Neuronal stem cell (in vitro differentiated cells): ENCODE measurements at places on chromosomes 1 and 21.

DNA sequence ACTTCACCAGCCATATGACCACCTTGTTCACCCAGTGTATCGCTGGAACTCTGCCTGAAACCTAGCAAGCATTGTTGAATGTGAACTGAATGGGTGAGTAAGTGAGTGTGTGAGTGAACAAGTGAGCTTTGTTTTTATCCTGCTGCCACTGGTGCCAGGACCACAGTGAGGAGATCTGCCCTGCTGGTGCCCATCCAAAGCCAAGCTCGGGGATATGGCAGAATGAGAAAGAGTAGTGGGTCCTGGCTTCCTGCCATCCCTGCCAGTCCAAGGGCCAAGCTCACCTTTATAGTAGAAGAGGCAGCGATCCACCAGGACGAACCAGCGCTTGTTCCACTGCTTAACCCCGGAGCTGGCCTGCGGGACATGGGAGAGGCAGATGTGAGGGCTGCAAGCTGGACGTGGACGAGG is 53.4 kb upstream of the GOLT1A start:
- no peak for DNase-seq

DNA sequence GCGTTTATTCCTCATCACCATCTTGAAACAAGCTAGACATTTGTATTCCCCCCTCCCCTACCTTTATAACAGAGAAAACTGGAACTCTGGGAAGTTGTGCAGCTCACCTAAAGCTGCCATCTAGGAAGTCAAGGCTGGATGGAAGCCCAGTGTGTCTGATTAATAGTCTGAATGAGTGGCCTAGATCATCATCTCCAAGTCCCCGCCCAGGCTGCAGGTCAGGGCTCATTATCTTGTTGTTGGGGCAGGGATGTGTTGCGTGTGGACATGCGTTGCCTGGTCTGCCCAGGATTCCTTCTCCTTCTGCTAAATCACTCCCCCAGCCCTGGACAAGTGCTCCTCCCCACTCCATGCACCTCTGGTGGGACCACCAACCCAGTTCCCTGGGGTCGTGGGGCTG is 14.7 kb upstream of the KAZN start:
- DNase-seq: no peak

DNA sequence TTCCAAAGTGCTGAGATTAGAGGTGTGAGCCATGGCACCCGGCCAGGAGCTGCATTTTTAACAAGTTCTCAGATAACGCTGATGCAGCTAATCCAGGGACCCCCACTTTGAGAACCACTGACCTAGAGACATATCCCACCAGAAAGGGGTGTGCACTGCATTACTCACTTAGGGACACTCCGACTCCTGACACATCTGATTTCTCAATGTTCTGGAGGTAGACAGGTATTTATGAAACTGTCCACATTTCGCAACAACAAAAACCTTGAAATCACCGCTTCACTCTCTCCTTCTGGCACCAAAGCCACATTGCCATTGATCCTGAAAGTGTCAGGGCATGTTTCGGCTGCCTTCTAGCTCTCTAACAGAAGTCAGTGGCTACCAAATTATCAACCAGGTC is 23.2 kb upstream of the CAMTA1 start:
- DNase-seq: no peak

DNA sequence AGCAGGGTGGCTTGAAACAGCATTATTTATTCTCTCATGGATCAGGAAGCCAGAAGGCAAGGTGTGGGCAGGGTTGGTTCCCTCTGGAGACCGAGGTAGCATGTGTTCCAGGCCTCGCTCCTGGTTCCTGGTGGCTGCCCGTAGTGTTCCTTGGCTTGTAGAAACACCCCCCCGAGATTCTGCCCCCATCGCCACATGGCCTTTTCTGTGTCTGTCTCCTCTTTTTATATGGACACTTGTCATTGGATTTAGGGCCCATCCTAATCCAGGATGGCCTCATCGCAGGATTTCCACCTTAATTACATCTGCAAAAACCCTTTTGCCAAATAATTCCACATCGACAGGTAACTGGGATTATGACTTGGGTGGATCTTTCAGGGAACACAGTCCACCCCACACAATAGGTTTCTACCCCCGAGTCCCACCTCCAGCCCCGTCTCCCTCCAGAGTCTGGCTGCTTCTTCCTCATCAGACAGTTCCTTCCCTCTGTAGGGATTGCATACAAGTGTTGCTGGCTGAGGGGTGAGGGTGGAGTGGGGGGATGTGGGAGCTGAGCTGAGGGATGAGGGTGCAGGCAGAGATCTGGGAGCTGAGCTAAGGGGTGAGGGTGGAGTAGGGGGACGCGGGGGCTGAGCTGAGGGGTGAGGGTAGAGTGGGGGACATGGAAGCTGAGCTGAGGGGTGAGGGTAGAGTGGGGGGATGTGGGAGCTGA is 12.3 kb upstream of the NPHP4 start:
- DNase-seq: no peak

DNA sequence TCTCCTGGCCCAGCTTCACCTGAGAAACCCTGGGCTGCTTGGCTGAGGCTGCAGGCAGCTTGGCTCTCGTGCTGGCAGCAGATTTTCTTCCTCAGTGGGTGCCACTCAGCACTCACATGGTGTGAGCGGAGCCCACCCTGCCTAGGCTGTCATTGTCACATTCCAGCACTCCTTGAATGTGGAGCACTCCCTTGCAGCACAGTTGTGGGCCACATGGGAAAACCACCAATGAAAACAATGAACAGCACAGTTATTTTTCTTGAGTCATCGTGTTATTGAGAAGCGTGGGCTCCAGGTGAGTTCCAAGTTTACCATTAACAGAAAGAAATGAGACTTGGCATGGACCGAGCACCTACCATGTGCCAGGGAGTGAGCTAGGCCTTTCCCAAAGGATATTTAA is 27.2 kb upstream of the TRIM67 start:
- no peak for DNase-seq

DNA sequence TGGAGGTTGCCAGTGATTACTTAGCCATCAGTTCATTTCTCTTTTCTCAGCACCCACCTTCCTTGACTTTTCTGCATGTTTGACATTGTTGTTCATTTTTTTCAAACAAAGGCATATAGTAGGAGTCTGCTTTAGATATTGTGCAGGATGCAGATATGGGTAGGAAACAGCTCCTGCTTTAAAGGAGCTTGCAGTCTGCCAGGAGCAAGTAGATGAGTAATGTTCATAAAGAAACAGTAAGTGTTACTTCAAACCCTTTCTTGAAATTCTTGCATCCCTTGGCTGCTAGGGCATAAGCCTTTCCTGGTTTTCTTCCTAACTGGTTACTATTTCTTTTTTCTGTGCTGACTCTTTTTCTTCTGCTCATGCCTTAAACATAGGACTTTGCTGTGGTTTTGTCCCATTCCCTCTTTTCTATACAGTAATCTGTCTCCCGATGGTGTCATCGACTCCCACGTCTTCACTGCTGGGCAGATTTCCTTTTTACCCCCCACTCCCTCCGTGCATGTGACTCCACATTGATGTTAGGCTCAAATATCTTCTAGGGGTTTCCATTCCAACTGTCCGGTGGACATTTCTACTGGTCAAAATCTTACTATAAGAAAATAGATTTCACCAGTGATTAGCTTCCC is 20.4 kb downstream of the PTGFRN start:
- no peak for DNase-seq

DNA sequence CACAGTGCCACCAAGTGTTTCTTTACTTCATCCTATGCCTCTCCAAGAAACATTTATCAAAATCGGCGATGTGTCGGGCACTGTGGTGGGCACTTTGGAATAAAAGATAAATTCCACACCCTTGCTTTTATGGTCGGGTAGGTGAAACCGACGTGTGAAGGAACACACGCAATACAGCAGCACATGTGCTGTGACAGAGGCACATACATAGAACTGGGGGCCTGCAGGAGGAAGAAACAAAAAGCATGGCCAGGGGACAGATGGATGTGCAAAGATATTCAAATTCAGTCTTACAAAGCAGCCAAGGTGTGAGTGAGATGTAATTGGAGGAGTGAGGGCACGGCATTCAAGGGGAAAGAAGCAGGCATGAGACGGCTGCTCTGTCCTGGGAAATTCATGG is 282.0 kb downstream of the PBX1 start:
- no peak for DNase-seq

DNA sequence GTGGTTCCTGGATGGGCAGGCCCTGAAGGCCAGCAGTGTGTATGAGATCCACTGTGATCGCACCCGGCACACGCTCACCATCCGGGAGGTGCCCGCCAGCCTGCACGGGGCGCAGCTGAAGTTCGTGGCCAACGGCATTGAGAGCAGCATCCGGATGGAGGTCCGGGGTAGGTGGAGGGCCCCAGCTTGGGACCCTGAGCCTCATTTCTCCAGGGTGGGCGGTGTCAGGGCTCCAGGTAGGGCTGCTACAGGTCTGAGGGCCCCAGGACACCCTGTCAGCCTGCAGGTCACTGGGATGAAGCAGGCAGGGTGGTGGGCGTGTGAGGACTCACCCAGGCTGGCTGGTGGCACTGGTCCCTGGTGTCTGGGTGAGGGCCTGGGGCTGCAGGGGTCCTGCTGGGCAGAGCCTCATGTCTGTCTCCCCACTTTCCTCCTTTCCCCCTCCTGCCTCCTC is 7.8 kb downstream of the OBSCN start:
- no peak for DNase-seq

GRCh38 chr1:65002156-65002507 is 35.8 kb upstream of the JAK1 start:
- no peak for DNase-seq

GRCh38 chr1:182598296-182598695 is 5.9 kb downstream of the RGS16 start:
- no peak for DNase-seq

GRCh38 chr1:28374297-28374696 is 4.8 kb downstream of the PHACTR4 start:
- no peak for DNase-seq

DNA sequence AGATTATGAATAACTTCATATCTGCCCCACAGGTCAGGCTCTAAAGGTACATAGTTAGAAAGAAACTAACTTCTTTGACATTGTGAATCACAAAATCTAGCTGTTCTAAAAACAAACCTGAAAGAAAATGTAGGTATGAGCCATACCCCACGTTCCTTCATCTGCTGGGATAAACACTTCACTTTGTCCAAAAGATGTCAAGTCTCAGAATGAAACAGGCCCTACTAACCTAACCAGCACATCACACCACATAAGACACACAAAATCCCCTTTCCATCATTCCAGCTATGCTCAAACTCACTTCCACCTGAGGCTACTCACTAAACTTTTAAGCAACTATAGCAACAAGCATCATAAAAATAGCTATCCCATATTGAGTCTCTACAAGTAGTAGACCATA is 65.2 kb upstream of the GJA5 start:
- DNase-seq: no peak

GRCh38 chr1:59422921-59423575 is 126.2 kb downstream of the FGGY start:
- no peak for DNase-seq

DNA sequence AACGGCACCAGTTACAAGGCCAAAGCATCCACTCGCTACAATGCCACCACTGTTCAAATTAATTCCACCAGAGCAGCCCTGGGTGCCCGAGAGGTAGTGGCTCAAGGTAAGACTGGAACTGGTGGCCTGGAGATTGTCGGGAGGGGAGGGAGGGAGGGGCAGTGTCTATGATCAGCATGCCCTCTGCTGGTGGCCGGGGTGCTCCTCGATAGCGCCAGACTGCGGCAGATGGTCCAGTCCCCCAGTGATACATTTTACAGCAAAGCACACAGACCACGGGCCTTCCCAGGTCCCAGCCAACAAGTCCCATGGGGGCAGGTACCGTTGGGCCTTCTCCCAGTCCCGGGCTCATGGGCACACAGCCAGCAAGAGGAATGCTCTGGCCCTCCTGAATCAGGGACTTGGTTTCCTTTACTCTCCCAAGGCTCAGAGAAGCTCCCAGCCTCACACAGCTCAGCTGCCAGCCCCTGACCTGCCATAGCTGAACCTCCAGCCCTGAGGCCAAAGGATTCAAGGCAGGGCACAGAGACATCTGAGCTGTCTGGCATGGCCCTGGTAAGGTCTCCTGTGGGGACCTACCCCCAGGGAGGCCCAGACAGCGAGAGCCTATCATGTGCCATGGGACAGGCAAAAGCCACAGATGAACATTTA is 15.3 kb downstream of the ACOT7 start:
- DNase-seq: no peak

- no peak for DNase-seq
Observed at GRCh38 chr21:46081022-46081861, 16.7 kb upstream of the COL6A2 start.

- DNase-seq: no peak
Observed at GRCh38 chr1:39434797-39435395, 56.5 kb upstream of the BMP8A start.
